ENCODE measurements at places on chromosomes 3 and 15. TPM values are rescaled to one million over a fixed set of nuclear protein-coding genes. Genes with fewer than 3 reads are reported as not detected.

DNA sequence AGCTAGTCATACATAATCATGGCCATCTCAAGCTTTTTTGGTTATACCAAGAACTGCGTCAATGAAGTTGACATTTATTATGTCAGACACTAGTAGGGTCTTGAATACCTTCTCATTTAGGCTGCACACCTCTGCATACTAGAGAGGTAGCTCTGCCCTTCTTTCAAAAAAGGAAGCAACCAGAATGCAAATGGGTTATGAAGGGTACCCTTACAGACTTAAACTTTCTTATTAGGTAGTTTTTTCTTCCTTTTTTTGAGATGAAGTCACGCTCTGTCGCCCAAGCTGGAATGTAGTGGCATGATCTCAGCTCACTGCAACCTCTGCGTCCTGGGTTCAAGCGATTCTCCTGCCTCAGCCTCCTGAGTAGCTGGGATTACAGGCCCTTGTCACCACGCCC is 3.3 kb downstream of the PCNP start:
- no peaks in the 10 kb centered on the region for H3K36me3 ChIP-seq
- no peak overlapping the region for H3K27ac ChIP-seq
- no peaks in the 10 kb centered on the region for H3K27me3 ChIP-seq
- H3K4me1 ChIP-seq, result peaks cover 5% of the 10 kb centered on the region

DNA sequence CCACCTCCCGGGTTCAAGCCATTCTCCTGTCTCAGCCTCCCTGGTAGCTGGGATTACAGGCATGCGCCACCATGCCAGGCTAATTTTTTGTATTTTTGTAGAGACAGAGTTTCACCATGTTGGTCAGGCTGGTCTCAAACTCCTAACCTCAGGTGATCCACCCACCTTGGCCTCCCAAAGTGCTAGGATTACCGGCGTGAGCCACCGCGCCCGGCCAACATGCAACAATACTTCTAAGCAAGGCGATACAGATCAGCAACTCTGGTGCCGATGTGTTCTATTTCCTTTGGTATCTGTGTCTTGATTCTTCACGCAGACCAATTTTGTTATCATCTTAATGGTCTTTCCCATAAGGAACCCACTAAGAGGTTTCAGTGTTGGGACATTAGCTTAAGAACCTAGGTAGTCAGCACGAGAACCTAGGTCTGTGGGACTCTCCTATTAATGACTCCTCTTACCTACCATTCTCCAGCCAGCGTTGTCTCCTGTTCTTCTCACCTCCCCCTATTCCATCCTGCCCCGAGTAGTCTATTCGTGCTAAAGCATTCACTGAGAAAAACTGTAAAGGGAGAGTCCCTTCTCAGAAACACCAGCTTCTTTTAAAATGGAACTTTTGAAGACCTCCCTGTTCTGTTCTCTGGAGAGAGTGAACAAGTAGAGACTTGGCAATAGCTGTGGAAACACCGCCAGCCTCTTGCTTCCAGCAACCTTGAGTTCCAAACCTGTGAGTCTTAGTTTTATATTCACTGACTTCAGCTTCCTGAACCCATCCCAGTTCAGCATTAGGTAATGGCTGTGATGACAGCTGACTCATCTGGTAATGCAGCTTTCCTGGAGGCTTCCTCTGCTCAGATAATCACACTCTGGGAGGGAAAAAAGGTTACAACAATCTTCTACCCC is 61.2 kb downstream of the TSC22D2 start:
- H3K27ac ChIP-seq, result no peak overlapping the region
- H3K4me3 ChIP-seq, result no peak overlapping the region
- no peaks in the 10 kb centered on the region for H3K36me3 ChIP-seq
- no peaks in the 10 kb centered on the region for H3K4me1 ChIP-seq

DNA sequence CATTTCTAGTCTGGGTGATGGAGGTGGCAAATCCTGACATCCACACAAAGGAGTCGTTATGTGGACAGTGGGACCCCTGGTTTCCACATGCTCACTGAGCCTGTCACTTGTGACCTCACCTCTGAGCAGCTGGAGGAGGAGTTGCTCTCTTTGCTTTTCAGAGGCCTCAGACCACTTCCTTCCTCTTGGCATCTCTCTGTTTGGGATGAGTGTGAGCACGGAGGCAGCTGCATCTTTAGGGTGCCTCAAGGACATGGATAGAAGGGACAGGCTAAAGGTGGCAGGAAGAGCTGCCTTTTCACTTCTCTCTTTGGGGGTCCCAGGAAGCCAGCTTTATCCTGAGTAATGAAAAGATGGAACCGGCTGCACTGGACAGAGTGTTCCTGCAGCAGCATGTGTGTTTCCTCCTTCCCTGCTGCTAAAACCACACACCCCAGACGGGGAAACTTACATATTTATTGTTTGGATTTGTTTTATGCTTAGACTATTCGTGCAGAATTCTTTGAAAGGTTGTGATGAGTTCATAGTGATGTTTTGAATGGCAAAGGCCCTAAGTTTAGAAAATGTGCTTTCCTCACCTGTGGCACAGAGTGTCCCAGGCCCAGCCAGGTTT is 31.8 kb downstream of the GPR171 start:
- H3K4me3 ChIP-seq, result no peak overlapping the region
- H3K27me3 ChIP-seq, result no peaks in the 10 kb centered on the region
- H3K4me1 ChIP-seq, result peaks cover 9% of the 10 kb centered on the region
- H3K27ac ChIP-seq, result no peak overlapping the region
- DNase-seq, result no peak
- no peaks in the 10 kb centered on the region for H3K36me3 ChIP-seq

DNA sequence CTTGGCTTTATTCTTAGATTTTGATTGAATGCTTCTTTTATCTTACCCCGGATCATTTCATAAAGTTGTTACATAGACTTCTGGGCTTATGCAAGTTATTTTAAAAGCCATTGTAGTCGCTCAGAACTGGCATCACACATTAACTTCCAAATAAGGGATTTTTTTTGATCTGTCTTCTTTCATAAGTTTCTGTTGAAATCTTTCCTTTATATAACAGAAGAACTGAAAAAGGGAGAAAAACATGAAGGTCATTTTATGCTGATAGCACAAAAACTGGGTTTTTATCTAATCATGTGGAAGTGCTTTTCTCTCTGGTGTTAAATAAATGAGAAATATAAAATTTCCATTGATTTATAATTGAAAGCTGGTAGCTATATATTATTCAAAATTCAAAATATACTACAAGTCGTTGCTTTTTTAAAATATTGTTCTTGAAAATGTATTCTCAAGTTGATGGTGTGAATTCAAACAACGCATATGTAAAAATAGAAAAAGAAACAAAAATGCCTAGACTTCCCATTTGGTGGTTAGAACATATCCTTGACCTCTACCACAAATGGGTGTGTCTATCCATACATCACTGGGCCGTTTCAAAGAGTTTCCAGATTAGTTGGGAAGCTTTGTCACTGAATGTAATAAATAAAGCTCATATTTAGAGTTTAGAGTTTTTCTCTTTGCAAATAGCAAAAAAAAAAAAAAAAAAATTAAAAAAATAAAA is 258.3 kb upstream of the ZPLD1 start:
- H3K27me3 ChIP-seq, result no peaks in the 10 kb centered on the region
- DNase-seq, result no peak
- H3K4me1 ChIP-seq, result peaks cover 33% of the 10 kb centered on the region
- H3K36me3 ChIP-seq, result no peaks in the 10 kb centered on the region
- H3K4me3 ChIP-seq, result no peak overlapping the region

GRCh38 chr3:127570520-127570919 is 20.0 kb downstream of the TPRA1 start:
- no peaks in the 10 kb centered on the region for H3K27me3 ChIP-seq
- no peak overlapping the region for H3K4me3 ChIP-seq
- peaks cover 10% of the 10 kb centered on the region for H3K36me3 ChIP-seq
- DNase-seq, result no peak

Gene TMEM40
- not detected for total RNA-seq
